ENCODE measurements at places on chromosomes 6 and 20.

DNA sequence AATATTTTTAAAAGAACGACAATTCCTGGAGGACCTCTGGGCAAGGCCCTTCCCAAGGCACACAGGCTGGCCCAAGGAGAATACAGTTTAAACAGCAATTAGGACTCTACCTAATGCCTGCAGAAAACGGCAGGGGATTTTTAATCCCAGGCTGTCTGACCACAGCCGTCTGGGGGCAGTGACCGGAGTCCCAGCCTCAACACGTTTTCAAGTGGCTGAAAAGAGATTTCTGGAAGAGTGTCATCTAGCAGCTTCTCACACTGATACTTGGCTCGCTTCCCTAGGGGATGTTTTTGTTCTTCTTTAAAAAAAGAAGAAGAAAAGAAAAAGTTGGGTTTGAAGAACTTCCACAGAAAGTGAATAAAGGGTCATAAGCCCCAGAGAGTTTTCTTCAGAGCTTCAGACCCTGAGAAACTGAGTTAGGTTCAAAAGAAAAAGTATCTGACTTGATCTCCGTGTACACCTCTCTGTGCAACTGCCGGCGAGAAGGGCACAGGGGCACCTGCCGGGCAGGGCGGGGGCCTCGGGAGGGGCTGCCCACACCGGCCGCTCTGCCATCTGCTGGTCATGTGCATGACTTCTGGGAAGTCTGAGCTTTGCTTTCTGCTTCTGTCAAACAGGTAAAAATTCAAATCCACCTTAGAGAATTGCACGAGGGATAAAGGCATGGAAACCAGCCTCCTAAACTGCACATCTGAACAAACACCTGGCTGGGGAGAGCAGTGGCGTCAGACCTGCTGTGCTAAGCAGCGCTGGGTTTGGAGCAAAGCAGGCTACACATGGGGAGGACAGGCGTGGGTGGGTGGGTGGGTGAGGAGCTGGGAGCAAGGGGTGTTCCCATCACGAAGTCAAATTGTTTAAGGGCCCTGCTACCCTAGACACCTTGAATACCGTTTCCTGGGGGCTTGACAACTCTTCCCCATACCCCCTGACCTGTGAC is 33.0 kb downstream of the RRBP1 start:
- H3K4me3 ChIP-seq = no peak overlapping the region
- H3K27ac ChIP-seq = peak overlapping the region; percentile 3
- no peaks in the 10 kb centered on the region for H3K27me3 ChIP-seq
- peaks cover 86% of the 10 kb centered on the region for H3K4me1 ChIP-seq

- H3K4me1 ChIP-seq = no peaks in the 10 kb centered on the region
- DNase-seq = no peak
- H3K27ac ChIP-seq = no peak overlapping the region
- no peak overlapping the region for H3K4me3 ChIP-seq
- H3K36me3 ChIP-seq = peaks cover 9% of the 10 kb centered on the region
- H3K27me3 ChIP-seq = no peaks in the 10 kb centered on the region
Measured at GRCh38 chr20:37977338-37977737, 55.9 kb downstream of the TTI1 start.

GRCh38 chr6:109738255-109738654 is 47.2 kb downstream of the FIG4 start:
- H3K4me1 ChIP-seq = no peaks in the 10 kb centered on the region
- H3K4me3 ChIP-seq = no peak overlapping the region

DNA sequence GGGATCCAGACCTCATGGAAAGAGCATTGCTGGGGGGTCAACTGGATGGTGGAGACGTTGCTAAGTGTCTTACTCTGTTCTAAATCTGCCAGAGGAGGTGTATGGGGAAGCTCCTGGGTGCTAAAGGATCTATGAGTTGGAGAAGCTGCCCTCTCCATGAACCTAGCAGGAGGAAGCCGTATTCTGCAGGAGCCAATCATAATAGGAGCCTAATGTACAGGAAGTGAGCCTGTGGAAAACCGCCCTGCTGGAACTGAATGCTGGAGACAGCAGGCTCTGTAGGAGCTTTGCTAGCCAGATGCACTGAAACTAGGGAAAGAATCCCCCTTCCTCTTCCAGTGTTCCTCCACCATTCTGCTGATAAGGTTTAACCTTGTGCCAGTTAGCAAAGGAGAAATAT is 10.9 kb downstream of the CASP8AP2 start:
- H3K27ac ChIP-seq = peak overlapping the region; percentile 7
- no peaks in the 10 kb centered on the region for H3K27me3 ChIP-seq
- peaks cover 15% of the 10 kb centered on the region for H3K36me3 ChIP-seq
- no peak for DNase-seq

DNA sequence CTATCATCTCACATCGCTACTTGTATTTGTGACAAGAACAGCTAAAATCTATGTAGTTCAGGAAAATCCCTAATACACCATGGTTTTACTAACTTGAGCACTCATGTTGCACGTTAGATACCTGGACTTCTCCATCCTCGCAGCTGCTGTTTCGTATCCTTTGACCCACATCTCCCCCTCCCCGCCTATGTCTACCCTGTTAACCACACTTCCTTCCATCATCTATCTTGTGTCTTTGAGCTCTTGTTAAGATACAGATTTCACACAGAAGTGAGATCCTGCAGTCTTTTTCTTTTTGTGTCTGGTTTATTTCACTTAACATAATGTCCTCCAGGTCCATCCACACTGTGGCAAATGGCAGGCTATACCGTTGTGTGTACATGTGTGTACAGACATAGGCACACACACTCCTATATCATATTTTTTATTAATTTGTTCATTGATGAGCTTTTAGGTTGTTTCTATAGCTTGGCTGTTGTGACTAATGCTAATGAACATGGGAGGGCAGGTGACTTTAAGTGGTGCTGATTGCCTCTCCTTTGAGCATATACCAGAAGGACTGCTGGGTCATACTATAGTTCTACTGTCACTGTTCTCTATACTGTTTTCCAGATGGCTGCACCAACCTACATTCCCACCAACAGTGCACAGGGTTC is 117.8 kb downstream of the WDR27 start:
- no peaks in the 10 kb centered on the region for H3K27me3 ChIP-seq
- no peak for DNase-seq
- no peak overlapping the region for H3K4me3 ChIP-seq
- H3K27ac ChIP-seq = no peak overlapping the region
- H3K36me3 ChIP-seq = no peaks in the 10 kb centered on the region

GRCh38 chr6:48818052-48818412 is 645.0 kb downstream of the MMUT start:
- H3K36me3 ChIP-seq = no peaks in the 10 kb centered on the region
- no peak overlapping the region for H3K4me3 ChIP-seq
- no peak for DNase-seq
- H3K4me1 ChIP-seq = no peaks in the 10 kb centered on the region
- H3K27ac ChIP-seq = no peak overlapping the region

GRCh38 chr20:37777988-37778659 is 84.3 kb downstream of the CTNNBL1 start:
- DNase-seq = no peak
- peaks cover 26% of the 10 kb centered on the region for H3K4me1 ChIP-seq
- H3K36me3 ChIP-seq = peaks cover 30% of the 10 kb centered on the region
- no peaks in the 10 kb centered on the region for H3K27me3 ChIP-seq
- no peak overlapping the region for H3K4me3 ChIP-seq

DNA sequence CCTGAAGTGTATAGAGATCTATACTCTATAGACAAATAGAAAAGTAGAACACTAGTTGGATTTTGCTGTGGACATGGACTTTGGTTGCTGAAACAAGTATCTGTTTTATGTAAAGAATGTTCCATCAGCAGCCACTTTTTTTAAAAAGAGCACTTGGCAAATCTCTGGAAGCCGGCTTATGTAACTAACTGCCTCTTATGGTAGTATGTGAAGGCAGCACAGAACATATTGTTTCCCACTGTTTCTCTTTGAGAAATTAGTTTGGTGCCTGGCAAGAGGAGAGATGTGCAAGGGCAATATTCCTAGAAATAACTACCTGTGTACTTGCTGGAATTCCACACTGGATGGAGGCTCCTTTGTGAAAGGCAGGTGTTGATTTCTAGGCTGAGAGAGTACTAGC is 242.3 kb upstream of the PREP start:
- no peaks in the 10 kb centered on the region for H3K27me3 ChIP-seq
- H3K27ac ChIP-seq = no peak overlapping the region
- no peaks in the 10 kb centered on the region for H3K36me3 ChIP-seq
- peaks cover 11% of the 10 kb centered on the region for H3K4me1 ChIP-seq
- DNase-seq = no peak

DNA sequence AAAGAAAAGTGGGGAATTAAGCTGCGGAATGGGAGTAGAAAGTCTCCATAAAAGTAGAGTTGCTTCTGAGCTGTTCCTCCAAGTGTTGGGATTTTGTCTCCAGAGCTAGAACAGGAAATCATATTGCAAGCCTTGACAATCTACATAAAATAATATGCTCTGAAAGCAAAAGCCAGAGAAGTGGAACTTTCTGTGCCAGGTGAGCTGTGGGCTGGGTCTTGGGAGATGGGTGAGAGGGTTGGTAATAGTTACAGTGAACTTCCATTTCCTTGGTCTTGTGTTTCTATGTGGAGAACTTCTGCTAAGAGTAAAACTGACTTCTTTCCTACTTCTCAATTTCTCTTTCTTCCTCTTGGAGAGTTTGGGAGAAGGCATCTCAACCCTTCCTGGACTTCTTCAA is 6.3 kb upstream of the HMGN4 start:
- no peaks in the 10 kb centered on the region for H3K36me3 ChIP-seq
- no peak for DNase-seq
- H3K27me3 ChIP-seq = no peaks in the 10 kb centered on the region

DNA sequence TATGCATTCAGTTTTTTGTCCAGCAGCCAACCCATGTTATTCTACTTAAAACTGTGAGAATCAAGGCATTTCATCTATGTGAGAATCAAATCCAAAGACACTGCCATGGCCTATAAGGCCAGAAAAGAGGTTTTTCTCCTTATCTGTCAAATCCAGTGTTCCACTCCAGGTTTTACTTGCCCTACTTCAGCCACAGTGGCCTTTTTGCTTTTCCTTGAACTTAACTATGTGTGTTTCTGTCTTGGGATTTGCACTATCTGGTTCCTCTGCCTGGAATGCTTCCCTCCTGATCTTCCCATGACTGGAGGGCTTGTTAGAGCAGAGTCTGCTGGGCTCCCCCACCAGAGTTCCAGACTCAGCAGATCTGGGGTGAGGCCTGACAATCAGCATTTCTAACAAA is 113.1 kb upstream of the DOK5 start:
- no peaks in the 10 kb centered on the region for H3K36me3 ChIP-seq
- H3K4me1 ChIP-seq = no peaks in the 10 kb centered on the region
- no peak overlapping the region for H3K4me3 ChIP-seq
- H3K27ac ChIP-seq = no peak overlapping the region
- DNase-seq = no peak
- no peaks in the 10 kb centered on the region for H3K27me3 ChIP-seq

DNA sequence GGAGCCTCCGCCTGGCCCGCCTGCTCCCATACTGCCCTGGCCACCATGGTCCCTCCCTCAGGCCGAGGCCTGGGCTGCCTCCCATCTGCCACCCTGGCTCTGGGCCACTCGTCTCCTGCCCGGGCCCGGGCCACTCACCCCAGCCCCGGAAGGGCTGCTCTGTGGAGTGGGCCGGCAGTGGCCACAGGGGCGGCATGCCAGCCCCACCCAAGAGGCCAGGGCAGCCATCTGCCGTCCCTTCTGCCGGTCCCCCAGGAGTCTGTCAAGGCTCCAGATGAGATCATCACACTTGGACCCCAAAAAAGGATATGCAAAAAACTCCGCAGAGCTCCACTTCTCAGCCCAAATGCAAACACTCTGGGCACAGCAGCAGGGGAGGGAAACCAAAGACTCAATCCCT is 23.8 kb upstream of the TLDC2 start:
- DNase-seq = no peak
- H3K27ac ChIP-seq = peak overlapping the region; percentile 85

DNA sequence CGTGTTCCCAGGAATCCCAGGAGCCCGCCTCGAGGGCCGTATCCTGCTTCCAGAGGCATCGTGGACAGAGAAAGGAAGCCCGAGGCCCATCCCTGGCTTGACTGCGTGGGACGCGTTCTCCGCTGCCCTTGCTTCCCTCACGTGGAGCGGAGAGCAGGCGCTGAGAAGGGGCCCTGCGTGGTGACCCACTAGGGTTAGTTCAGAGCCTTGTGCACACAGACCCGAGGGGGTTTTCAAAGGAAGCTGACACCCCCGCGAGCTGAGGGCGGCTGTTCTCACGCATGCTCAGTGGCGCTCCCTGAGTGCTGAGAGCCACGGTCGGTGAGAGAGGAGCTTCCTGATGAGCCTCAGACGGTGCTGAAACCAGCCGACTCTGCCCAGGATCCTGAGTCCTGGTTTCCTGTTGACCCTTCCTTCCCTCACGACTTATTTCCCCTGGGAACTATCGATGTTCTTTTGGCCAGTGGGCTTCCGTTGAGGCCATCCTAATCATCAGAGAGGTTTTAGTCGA is 28.9 kb upstream of the CCR6 start:
- no peaks in the 10 kb centered on the region for H3K36me3 ChIP-seq
- peaks cover 14% of the 10 kb centered on the region for H3K4me1 ChIP-seq
- no peak for DNase-seq
- peak overlapping the region; percentile 47 for H3K4me3 ChIP-seq
- no peak overlapping the region for H3K27ac ChIP-seq

GRCh38 chr6:44712353-44713111 is 325.0 kb downstream of the CDC5L start:
- H3K27ac ChIP-seq = no peak overlapping the region
- H3K27me3 ChIP-seq = peaks cover 25% of the 10 kb centered on the region
- no peaks in the 10 kb centered on the region for H3K4me1 ChIP-seq
- no peak overlapping the region for H3K4me3 ChIP-seq
- DNase-seq = no peak

GRCh38 chr20:45051204-45052060 is 49.5 kb downstream of the KCNS1 start:
- no peaks in the 10 kb centered on the region for H3K27me3 ChIP-seq
- DNase-seq = no peak
- peaks cover 51% of the 10 kb centered on the region for H3K4me1 ChIP-seq
- no peaks in the 10 kb centered on the region for H3K36me3 ChIP-seq
- H3K4me3 ChIP-seq = no peak overlapping the region

DNA sequence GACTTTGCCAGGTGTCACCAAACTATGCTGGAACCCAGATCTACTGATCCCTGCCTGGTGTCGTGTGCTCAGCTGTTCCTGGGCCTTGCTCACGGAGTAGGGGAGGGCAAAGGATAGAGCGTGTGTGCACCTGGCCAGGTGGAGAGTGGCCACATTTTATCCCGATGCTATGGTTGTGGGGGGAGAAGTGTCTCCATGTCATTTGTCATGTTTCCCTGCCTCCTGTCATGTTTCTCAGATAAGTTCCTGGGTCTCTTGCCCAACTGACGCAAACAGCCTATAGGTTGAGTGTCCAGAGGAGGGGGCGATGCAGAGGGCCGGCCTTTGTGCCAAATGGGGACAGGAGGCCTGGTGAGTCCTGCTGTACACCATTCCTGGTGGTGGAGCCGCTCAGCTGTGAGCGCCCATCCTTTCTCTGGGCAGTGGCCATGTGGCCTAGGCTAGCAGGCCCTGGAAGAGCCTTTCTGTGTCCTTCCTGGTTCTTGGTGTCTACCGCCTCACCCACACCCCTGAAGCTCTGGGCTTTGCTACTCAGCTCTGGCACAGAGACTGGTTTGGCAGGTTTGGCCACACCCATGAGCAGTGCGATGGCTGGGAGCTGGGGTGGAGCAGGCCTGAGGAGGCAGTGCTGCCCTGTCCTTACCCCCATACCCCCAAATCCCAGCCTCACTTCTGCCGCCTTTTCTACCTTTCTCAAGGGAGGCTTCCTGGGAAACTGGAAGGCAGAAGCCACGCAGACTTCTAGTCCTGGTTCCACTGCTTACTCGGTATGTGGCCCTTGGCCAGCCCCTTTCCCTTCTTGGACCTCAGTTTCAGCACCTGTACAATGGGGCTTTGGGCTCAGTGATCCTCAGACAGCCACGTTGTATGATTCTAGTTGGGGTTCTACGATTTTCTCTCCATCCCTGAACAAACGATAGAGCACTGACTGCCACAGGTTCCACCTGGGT is 32.3 kb upstream of the EPB41L1 start:
- DNase-seq = no peak
- no peak overlapping the region for H3K4me3 ChIP-seq
- no peaks in the 10 kb centered on the region for H3K36me3 ChIP-seq
- H3K4me1 ChIP-seq = no peaks in the 10 kb centered on the region
- no peak overlapping the region for H3K27ac ChIP-seq
- H3K27me3 ChIP-seq = peaks cover 3% of the 10 kb centered on the region

Data from left ventricle myocardium inferior (tissue), 1 donor.